ENCODE measurements at places on chromosomes 5 and 9.

- no peak for DNase-seq
Measured at GRCh38 chr5:158641016-158641415, 458.7 kb downstream of the EBF1 start.

DNA sequence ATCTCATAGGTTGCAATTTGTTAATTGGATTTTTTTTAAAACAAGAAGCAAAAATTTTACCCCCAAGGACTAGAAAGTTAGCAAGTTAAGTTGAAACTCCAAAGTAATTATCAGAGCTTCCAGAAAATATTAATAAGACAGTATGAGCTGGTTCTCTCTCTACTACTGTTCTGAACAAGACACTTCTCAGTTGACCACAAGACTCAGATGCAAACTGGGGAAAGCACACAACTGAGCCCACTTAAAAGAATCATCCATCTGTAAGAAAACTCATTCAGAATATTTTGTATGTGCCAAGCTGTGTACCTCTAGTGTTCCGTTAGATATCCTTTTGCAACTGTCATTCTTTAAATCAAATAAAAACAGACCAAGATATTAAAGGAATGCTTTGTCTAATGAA lies 60.0 kb downstream of the MAP1B start:
- no peak for DNase-seq

- DNase-seq: no peak
Measured at GRCh38 chr9:470552-471194, 256.0 kb downstream of the DOCK8 start.

DNA sequence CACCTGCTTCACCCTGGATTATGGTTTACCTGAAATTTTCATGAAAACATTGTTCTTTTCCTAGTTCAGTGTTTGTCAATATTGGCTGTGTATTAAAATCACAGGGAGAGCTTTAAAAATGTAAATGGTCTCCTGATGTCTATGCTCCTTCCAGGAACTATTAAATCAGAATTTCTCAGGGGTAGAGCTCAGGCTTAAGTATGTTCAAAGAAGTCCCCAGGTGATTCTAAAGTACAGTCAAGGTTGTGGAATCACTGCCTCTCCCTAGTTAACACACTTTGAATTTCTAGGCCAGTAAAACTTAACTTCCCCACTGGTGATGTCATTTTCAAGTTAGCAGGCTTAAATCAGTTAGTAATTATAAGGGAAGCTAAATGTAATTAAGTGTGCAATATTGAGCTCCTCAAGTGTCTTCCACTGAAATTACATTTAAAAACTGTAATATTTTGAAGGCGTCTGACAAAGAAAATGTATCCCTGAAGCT lies 150.3 kb upstream of the SLC28A3 start:
- DNase-seq: no peak

- no peak for DNase-seq
Measured at GRCh38 chr5:174229068-174229467, 183.6 kb downstream of the NSG2 start.

DNA sequence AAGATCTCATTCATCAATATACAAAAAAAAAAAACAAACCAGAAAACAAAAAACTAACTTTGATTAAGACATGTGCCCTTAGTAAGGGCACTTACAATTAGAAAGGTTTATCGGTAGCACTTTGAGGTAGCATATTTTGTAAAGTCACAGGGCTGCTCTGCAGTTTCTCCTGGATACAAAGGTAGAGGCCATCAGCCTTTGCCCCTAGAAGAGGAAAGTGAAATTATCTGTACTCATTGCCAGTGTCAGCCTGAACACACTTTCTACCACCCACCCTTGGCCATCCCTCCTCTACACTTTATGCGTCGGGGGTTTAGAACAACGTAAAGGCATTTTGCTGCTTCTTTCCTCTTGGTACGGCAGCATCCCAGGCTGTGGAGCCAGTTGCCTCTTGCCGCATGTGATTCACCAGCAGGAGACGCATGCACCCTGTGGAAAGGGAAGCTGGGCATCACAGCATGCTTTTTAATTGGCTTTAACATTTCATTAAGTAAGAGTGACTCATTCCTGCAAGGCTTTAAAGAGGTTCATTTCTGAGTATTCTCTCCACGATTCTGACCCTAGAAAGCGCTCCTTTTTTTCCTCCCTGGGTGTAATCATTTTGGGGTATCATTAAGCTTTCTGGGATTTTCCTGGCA lies 84.6 kb downstream of the CEMIP2 start:
- no peak for DNase-seq

- DNase-seq: no peak
Measured at GRCh38 chr5:92641031-92641962, 939.7 kb downstream of the NR2F1-AS1 start.

- DNase-seq: peak; percentile 37
Measured at GRCh38 chr5:16492398-16493140, 27.0 kb upstream of the ZNF622 start.

DNA sequence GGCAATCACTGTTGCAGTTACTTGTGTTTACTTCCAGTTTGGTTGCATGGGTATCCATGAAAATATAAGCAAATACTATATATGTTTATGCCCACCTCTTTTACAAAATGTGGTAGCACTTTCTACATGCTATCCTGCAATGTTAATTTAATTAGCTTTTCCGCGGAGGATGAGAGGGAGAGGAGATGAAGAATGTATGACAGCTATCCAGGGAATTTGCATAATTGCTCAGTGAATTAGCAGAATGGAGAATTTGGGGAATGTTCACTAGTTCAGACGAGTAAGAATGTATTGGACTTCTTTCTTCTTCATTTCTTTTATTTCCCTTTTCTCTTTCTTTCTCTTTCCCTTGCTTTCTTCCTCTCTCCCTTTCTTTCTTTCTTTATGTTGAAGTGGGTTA lies 140.7 kb upstream of the SLC28A3 start:
- no peak for DNase-seq

DNA sequence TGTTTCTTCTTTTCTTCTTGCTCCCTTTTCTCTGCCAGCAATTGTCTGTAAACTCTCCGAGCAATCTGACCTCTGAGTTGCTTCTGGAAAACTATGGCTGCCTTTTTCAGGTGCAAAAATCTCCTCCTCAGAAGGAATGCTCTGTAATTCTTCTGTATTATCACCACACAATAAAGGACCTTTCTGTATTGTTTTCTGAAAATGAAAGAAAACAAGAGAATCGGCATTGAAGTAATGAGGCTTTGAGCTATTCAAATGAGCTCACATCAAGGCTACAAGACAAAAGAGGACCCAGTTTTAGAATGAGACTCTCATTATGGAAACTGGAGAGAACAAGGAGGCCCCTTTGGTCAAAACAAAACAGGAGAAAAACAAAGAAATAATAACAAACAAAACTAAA lies 86.2 kb upstream of the RETREG1 start:
- DNase-seq: no peak

- DNase-seq: no peak
Measured at GRCh38 chr5:134138416-134139376, 24.2 kb downstream of the TCF7 start.

DNA sequence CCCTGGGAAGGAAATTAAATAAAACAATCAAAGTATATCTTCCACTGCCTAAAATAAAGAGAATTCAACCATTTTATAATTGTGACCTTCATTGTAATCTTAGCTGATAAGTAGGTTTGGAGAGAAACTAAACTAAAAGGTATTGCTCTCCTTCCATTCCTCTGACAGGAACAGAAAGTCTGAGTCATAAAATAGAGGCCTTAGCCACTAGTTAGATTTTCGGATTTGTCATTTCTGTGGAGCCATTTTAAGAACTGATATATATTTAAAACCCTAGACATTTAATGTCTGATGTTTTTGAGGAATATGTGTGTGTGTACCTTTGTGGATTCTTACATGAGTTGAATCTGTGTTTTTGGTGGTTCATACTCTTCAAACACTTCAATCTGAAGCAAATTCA lies 11.8 kb upstream of the TMC1 start:
- DNase-seq: no peak

DNA sequence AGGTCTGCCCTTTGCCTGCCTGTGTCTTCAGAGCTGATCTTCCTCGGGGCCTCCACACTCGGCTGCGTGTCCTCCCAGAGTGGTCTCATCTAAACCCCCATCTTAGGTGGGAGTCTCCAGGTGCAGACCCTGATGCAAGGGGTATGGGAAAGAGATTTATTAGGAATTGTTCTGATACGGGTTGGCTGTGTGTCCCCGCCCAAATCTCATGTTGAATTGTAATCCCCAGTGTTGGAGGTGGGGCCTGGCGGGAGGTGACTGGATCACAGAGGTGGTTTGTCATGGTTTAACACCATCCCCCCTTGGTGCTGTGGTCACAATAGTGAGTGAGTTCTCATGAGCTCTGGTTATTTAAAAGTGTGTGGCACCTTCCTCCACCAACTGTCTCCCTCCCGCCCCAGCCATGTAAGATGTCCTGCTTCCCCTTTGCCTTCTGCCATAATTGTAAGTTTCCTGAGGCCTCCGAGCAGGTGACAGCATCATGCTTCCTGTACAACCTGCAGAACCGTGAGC lies 208.4 kb downstream of the AOPEP start:
- DNase-seq: no peak

DNA sequence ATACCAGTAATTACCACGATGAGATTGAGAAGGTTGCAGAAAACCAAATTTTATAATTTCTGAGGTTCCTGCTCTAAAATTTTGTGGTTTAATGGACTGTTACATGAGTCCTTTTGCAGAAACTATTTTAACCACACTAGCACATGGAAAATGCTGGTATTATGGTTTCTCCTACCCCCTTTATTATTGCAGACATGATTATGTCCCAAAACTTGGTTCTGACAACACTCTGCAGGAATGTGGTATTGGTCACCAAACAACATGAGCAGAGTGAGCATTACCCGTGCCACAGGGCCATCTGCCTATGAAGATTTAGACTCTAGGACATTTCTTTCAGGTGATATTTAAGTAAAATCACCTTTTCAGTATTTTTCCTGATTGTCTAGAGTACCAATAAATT lies 2.8 kb upstream of the ECM2 start:
- DNase-seq: peak; percentile 31

GRCh38 chr9:8845808-8846207 lies 1046.2 kb upstream of the DMAC1 start:
- no peak for DNase-seq

DNA sequence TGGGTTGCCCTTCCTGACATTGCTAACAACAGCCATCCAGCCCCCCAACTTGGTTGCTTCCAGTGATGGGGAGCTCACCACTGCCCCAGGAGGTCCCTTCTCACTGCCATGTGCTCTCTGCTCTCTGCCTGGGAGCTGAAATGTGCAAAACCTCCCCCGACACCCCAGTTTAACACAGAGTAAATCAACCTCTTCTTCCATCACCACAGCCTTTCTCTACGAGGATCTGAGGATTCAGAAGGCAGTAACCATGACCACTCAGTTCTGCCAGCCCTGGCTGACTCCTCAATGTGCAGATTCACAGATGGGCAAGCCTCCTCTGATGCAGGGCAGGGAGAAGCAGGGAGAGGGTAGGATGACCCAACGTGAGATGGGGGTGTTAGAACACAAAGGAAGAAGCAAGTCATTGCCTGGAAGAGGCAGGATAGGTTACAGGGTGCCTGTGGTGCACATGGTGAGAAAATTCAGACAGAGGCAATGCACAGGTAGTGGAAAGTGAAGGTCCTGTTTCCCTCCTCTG lies 185.0 kb downstream of the DAB2IP start:
- DNase-seq: no peak

DNA sequence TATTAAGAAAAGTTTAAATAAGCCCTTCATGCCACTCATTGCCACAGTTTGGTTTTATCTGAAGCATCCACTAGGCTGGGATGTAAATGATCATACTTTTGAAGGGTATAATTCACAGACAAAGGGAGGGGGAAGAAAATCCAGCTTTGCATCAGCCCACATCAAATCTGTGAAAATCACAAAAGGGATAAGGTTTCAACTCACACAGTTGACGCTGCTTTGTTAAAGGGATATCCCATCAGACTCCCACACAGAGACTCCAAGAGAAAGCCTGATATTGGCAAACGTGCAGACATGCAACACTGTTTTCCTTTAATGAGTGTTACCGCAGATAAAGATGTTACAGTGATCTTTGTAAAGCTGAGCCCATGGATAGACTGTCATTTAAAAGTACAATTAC lies 602.9 kb downstream of the TLE1 start:
- DNase-seq: no peak

DNA sequence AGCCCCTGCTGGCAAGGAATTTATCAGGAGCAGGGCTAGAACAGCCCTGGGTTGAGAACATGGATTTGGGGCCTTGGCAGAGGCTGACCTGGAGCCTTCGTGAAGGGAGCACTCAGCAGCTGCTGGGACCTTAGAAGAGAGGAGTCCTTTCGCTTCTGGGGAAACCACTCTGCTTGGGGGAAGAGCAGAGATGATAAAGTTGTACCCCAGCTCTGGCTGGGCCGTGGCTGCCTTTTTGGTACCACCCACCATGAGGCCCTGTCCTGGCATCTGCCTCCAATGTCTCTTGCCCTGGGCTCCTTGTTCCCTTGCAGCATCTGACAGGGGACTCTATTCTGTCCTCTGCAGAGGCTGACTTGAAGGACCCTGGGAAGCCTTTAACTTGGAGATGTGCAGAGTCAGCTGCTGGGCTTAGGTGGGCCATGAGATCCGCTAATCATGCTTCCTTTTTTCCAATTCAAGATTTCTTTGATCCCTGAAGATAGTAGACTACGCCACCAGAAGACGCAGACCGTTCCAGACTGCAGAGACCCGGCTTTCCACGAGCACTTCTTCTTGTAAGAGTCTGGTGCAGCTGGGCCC lies 20.2 kb downstream of the RGS3 start:
- DNase-seq: no peak

Data from AG09319 (cell line).